Astrocyte of the hippocampus (primary cell): ENCODE measurements at places on chromosomes 5 and 9.

GRCh38 chr5:36177154-36177553 lies 25.2 kb downstream of the SKP2 start:
- DNase-seq: no peak

GRCh38 chr9:133995012-133995896 lies 3.1 kb upstream of the VAV2 start:
- DNase-seq: peak; percentile 54

DNA sequence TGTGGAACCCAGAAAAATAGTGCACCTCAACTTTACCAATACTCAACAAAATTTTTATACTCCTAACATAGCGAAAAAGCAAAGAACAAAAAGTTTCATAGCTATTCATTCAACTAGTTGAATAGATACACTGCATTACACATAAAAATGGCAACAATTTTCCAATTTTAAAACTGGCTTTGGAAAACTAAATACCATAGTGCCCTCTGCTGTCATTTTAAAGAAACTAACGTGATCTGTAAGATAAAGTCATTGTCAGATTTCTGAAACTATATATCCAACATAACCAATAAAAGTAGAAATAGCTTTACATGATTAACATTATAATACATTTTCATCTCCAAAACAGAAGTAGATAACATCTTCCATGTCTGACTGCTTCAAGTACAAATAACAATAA lies 31.6 kb downstream of the DTWD2 start:
- DNase-seq: peak; percentile 40

GRCh38 chr9:32378496-32378895 lies 5.9 kb upstream of the ACO1 start:
- DNase-seq: peak; percentile 77

GRCh38 chr9:91346644-91347043 lies 15.1 kb downstream of the AUH start:
- no peak for DNase-seq

DNA sequence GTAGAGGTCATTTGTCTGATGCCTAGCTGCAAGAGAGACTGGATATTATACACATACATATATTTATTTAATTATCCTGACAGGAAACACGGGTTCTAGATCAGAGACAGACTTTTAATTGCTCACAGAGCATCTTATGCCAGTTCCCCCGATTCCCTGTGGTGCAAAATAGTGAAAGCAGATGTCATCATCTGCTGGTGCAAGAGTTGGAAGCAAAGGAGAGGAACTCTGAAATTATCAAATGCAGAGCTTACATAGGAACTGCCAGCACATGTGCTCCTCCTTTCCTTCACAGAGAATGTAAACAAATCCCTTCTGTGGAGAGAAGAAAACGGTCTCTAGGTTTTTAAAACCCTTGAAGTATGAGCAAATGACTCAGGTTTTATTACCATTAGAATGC lies 69.3 kb downstream of the DTWD2 start:
- no peak for DNase-seq

DNA sequence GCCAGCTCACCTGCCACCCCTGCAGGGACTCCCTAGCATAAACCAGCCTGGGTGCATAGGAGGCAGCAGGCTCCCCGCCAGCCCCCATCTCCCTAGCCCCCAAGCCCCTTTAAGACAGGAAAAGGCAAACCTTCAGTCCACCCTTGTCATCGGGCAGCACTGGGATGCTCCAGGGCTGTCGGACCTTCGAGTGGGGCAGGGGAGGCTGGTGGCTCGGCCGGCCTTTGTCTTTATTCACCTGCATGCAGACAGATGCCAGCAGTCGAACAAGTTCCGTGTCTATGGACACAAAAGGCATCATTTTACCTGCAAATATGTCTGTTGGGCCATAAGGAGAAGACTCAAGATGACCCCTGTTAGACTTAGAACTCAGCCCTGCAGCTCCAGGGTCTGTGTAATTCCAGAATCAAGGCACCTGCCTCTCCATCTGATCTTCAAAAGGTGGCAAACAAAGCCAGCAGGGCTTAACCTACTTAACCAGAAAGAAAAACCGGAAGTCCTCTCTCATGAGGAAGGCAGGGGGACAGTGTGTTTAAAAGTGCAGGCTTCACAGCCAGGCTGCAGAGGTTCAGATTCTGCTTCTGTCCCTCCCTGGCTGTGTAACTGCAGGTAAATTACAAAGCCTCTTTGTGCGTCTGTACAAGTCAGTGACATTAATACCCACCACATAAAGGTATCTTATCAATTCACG lies 16.2 kb downstream of the ANKS6 start:
- DNase-seq: no peak

- no peak for DNase-seq
These were observed 26.2 kb downstream of the GRIA1 start for GRCh38 chr5:153516504-153517240.

DNA sequence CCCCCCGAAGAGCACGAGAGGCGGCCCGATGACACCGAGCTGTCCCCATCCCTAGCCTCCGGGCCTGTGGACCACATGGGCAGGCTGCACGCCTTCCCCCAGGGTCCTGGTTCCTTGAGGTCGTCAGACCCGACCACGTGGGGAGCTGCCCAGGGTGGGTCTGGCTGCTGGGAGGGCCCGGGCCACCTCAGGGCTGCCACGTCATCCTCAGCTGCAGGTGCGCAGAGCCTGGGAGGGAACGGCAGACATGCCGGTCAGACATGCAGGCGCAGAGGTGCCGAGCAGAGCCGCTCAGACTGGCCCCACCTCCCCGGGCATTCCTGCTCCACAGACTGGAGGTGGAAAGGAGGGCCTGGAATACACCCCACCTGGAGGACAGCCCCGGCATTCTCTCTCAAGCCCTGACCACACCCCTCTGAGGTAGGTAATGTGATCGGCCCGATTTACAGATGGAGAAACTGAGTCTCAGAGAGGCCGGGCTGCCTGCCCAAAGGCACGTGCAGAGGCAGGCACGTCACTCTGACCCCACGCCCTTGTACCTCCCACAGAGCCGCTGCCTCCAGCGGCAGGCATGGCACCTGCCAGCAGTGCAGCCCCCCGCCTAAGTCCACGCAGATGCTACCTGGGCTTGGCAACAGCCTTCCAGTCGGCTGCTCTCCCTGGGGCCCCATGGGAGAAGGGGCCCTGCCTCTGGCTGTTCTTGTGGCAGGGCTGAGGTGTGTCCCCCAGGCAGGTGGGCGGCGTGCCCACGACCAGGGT lies 649 bp downstream of the CCDC187 start:
- DNase-seq: no peak

DNA sequence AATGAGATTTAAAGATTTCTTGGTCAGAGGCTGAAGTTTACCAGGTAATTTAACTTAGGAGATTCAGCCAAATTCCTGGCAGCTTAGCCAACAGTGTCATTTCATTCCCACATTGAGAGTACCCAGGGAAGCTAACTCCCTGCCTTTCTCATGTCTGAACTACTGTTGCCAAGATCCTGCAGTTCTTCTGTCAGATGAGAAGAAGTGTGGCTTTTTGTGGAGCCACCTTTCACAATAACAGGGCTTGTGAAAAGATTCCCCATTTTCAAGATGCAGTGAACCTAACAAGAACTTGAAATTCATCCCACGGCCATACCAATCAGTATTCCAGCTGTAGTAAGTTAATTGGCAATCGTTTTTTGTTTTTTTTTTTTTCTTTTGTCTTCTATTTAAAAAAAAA lies 176.4 kb downstream of the XRCC4 start:
- peak; percentile 51 for DNase-seq

GRCh38 chr9:83533296-83533695 lies 4.9 kb downstream of the FRMD3 start:
- no peak for DNase-seq

- DNase-seq: no peak
These were observed 165.6 kb downstream of the PALM2AKAP2 start for GRCh38 chr9:109945573-109945972.

DNA sequence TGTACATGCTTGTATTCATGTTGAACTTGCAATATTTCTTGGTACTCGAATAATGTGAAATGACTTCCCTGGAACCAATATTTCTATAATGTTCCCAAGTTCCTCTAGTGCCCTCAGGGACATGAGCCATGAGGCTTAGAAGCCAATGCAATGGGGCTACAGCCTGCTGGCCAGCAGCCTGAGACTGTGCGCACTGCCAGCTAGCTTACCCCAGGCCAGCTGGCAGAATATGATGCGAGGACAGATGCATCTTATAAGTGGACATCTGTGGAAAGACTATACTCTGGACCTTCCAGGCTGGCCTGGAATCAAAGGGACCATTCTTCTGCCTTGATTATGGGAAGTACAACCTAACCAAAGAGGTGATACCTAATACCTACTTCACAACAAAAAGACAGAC lies 1862.0 kb upstream of the ACO1 start:
- DNase-seq: no peak

- DNase-seq: peak; percentile 81
These were observed 134.9 kb upstream of the ADCY2 start for GRCh38 chr5:7261049-7261448.

DNA sequence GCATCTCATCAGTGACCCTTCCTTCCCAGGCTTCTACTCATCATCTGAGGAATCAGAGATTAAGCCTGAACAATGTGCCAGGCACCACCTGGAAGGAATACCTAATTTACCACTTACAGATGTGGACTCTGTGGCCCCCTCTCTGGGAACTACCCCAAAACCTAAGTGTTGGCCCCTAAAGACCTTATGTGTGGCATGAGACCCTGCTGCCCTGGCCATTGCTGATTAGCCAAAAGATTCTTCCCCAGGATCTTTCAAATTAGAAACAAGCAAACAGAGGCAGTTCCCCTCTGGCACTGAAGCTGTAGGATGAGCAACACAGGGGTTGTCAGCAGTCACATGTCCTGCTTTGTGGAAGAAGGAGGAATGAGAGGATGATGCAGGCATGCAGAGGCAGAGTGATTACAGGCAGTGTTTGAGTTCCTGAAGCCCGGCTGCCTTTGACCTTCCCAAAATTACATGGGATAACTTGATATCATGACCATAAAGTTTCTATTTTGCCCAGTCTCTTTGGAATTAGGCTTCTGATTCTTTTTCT lies 10.6 kb downstream of the SPINK4 start:
- no peak for DNase-seq

DNA sequence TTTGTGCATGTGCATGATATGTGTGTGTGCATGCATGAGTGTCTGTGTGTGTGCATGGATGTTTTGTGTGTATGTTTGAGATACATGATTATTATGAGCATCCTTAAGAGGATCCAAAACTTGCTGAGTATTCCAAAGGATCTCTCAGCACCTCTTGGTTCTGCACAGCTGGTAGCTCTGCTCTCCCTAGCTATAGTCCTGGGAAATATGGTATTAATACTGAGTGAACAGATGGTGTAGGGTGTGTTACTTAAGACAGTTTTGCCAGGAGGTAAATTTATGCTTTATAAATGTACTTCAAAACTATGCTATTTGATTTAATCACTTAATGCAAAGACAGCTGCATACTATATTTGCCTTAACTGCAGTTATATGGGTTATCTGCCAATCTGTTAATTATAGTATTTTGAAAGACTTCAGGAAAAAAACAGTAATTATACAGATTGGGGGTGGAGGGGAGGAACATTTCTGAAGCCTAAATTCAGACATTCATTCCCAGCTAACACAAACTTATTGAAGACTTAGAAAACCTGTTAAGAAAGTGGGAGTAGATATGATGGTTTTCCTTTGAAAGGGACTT lies 215.5 kb downstream of the MPDZ start:
- DNase-seq: no peak

DNA sequence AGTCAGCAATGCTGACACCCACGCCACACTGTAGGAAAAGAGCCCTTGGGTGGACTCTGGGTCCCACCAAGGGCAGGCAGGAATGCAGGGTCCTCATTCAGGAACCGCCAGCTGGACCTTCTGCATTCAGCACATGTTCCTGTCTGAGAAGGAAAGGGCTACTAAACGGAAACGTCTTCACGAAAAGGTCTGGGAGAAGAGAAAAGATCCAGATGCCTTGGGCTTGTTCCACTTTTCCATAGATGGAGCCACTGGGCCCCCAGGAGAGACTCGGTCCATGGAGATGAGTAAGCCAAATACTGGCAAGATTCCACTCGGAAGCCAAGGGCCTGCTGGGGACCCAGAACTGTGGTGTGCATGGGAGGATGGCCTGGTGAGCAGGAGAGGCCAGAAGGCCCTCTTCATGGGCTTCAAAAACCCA lies 38.4 kb downstream of the LHFPL2 start:
- DNase-seq: peak; percentile 53

GRCh38 chr5:88172847-88173758 lies 95.5 kb downstream of the TMEM161B start:
- no peak for DNase-seq

DNA sequence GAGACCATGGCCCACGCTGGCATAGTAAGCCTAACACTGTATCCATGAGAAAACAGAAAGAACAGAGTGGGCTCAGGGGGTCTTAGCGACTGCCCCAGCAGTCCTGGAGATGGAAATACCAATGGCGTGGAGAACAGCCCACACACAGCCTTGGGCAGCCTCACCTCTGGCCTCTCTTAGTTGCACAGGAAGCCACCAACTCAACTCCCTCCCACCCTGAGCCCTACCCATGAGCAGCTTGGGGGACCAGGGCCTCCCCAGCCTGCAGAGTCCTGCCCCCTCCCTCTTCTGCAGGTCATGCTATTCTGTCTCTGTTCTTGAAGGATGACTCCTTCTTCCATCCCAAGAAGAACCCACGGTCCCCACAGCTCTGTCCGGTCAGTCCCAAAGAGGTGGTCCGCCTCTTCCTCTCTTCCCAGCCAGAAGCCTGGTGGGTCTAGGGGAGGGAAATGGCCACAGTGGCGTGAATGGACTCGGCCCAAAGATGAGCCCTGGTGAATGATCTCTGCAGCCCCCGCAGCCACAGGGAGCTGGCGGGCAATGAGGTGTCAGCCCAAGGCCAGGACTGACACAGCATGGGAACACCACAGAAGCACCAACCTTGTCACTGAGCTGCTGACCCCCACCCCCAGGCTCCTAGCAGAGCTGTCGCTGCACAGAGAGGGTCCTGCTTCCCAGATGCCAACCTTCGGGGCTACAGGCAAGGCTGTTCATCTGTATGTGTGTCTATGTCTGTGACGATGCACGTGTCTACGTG lies 131.2 kb downstream of the ROR2 start:
- no peak for DNase-seq

GRCh38 chr5:132295505-132296411 lies 1.6 kb downstream of the SLC22A4 start:
- no peak for DNase-seq

DNA sequence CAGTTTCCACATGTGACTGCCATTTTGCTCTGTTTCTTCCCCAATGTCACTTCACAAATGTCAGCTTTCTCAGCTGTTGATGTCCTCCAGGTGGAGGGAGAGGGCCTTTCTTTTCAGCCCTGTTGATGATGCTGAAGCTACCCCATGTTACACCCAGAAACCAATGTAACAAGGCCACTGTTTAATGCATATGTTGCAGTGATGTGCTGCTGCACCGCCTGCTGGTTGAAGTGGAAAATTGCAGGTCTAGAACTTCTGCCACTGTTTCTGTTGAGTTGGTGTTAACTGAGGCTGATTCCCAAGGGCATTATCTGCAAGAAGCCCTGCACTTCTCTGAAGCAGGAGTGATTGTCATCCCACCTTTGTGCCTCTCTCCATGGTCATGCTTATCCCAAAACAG lies 428.4 kb downstream of the KDM4C start:
- peak; percentile 64 for DNase-seq

- DNase-seq: no peak
These were observed 49.4 kb downstream of the NEURL1B start for GRCh38 chr5:172690258-172691075.
